ENCODE measurements at places on chromosomes 11 and 22. TPM values are rescaled to one million over a fixed set of nuclear protein-coding genes. Genes with fewer than 3 reads are reported as not detected.
A peak's percentile ranks its signal among the peaks of the same experiment; 100 is the strongest.

DNA sequence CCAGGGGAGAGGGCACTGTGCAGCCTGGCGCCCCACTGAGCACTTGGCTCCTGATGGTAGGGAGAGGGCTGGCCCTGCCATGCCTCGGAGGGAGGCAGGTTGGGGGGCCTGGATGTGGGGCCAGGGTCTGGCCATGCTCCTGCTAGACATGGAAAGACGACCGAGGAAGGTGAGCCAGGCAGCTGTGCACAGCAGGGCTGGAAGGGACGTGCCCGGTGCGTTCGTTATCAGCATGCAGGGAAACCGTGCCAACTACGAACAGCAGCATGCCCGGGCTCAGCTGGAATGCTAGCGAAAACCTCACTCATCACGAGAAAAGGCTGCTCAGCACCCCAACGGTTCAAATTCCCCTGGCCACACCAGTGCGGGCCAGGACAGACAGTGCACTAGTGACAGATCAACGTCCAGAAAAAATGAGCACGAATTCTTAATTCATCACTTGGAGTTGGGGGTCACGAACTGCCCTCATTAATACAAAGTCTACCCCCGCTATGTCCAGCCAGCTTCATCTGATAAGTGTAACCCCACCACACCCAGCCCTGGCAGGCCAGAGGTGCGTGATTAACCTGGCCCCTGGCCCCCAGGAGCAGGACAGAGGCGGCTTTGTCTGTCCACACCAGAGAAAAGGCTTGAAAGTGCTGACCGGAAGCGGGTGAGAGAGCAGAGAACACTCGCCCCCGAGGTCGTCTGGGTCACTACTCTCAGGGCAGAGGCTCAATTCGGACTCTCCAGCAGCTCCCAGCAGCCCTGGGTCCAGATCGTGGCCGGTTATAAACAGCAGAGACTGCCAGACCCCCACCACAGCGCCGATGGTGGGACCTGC, 84.2 kb downstream of the CELSR1 start:
- no peak for DNase-seq

SYNGR1 gene
- 35.3 TPM for total RNA-seq

- no peak for DNase-seq
These were observed 17.3 kb downstream of the PIK3IP1 start for GRCh38 chr22:31275018-31275417.

DNA sequence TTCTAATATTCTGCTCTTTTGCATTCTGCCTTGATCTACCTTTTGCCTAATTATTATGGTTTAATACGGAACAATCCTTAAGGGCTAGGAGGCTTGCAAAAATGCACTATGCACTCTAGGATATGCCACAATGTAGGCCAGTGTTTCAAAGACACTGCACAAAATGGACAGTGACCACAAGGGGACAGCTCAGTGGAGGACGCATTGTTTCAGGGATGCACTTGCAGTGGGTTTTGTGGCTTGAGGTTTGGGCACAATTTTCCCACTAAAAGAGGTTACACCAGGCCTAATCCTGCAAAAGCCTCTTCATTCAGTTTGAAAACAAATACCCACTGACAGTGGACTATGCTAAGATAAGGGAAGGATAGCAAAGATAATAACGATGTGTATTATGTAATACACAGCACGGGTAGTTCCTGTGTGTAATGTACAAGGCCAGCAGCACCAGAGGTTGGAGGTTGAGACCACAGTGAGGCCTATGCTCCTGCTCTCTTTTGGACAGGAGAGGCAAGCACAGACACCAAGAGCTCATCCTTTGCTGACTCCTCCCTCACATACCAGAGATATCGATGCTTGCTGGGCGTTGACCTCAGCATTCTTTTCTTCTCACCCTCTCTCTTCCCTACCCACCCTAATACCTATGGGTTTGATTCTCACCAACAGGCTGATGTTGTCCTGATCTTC, 12.7 kb downstream of the MAP6 start:
- DNase-seq, result no peak

DNA sequence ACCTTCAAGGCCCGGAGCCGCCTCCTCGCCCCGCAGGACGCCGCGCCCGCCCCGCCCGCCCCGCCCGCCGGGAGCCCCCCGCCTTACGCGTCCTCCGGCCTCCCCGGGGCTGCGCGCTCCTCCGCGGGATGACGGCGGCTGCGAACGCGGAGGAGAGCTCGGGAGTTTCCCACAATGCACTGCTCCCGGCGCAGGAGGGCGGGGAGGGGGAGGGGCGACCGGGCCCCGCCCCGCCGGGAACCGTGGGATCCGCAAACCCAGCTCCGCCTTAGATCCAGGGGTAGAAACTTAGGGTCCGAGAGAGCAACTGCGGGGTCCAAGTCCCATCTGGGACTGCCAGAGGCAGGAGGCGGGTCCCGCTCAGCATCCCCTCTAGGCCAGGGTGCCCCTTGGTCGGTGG, at the start of gene CEND1:
TSS of gene CEND1 (minus strand) at position 148 of the 400 bp plus-strand sequence. CDS start 1,514 bp downstream, outside the sequence.
- DNase-seq, result peak; percentile 62

- DNase-seq, result no peak
These were observed 64.2 kb downstream of the LIF start for GRCh38 chr22:30182350-30182745.

DNA sequence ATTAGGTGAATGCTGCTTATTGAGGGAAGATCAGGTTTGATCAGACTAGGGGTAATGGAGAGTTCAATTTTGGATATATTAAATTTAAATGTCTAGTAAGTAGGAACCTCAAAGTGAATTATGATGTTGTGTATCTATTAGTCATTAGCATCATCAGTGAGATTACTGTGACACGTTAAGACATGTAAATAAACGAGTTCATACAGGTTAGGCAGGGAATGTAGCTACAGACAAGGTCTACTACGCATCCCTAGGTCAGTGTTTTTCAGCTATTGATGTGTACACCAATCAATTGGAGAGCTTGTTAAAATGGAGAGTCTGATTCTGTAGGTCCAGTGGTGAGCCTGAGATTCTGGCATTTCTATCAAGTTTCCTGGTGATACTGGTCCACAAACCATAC, 120.1 kb upstream of the LRRC4C start:
- no peak for DNase-seq
